ENCODE measurements at places on chromosomes 11 and 22.

- no peak for DNase-seq
Observed at GRCh38 chr22:46783721-46784120, 21.3 kb downstream of the TBC1D22A start.

DNA sequence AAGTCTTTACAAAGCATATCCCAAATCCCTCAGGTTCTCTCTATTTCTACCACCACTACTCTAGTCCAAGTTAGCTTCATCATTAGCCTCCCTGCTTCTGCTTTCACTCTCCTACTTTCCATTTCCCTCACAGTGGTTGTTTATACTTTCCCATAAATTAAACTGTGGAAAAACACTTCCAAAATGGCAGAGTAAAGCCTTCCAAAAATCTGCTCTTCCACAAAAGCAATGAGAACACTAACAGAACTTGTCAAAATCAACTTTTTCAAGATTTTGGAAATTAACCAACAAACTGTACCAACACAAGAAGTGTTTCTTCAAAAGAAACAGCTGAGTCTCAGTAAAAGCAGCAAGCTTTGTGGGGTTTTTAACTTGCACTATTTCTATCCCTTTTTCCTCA, 71.8 kb downstream of the TTC28 start:
- no peak for DNase-seq

GRCh38 chr22:43156413-43156812, 5.1 kb downstream of the TSPO start:
- no peak for DNase-seq

DNA sequence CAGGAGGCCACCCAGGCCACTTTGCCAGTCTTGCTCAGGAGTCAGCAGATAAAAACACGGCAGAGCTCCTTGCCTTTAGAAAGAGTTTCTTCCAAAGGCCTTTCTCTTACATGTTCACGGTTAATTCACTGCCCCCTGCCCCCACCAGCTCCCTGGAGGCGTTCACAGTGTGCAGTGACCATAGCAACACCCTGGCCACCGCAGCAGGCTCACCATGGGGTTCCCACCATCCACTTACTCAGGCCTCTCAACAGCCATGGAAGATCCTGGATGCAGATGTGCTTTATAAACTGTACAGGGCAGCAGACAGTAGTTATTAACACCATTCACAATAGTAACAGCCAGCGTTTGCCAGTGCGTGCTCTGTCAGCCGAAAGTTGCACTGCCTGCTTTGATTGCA, 10.6 kb upstream of the MYO7A start:
- no peak for DNase-seq

DNA sequence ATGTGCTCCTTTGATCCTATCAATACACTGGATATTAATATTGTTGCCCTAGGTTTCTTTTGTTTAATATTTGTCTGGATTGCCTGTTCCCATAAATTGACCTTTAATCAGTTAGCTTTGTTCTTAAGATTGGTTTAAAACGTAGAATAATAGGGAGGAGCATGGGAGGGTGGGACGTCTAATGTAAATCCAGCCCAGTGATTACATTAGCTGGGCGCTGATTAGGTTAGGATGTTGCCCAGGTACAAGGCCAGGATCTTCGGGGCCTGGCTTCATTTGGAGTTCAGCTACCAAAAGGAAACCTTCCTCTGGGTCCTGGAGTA, at the start of gene SRSF8:
SRSF8 (plus strand) TSS at position 204 of the 323 bp plus-strand sequence. CDS start 308 bp downstream, outside the sequence.
- no peak for DNase-seq

DNA sequence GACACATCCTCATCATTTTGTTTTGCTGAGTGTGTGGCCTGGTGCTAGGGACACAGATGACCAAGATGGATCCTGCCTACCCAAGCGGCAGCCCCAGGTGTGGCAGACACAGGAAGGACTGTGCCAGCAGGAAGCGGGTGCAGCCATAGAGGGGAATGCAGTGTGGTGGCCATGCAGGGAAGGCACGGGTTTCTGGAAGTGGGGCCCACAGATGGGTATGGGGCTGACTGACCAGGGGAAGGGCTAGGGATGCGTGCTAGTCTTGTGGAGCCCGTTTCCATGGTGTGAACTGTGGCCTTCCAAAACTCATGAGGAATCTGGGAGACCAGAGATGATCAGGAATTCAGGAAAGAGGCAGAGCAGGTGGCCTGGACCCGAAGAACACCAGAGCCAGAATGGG, 33.5 kb downstream of the YPEL1 start:
- no peak for DNase-seq

All from cardiac septum (tissue), 1 donor.